ENCODE measurements at places on chromosomes 6 and 20.

DNA sequence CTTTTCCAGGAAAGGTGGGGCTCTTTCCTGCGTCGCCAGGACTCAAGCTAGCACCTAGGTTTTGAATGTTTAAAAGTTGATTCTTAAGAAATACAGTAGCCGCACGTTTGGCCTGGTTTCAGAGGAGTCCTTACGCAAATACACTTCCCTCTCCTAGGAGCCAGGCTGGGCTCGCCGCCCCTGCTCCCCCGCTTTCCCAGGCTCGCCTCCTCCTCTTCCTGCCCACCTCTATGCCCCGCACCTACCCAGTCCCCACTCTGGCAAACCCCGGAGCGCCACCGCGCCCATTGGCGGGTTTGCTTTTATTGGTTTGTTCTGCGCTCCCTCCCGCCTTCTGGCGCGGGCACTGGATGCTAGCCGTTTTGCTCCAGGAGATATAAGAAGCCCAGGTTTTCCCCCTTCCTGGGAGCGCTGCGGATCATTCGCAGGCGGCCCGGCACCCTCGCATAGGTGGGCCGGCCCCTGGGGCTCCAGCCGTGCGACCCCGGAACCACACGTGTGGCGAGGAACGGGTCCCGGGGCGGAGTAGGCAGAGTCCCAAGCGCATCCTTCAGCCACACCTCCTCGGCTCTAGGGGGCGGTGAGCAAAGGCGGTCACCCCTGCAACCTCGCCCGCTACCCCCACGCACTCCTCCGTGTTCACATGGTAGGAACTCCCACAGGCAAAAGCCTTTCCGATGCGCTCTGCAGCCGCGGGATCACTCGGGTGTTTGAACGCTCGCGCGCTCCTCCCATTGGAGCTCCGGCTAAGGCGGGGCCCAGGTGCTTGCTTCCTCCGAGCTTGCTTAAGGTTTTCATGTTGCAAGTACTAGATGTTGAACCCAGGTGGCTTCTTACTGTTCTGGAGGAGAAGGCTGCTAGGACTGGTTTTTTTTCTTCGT is 119.0 kb downstream of the RTN4IP1 start:
- DNase-seq: peak; percentile 31

DNA sequence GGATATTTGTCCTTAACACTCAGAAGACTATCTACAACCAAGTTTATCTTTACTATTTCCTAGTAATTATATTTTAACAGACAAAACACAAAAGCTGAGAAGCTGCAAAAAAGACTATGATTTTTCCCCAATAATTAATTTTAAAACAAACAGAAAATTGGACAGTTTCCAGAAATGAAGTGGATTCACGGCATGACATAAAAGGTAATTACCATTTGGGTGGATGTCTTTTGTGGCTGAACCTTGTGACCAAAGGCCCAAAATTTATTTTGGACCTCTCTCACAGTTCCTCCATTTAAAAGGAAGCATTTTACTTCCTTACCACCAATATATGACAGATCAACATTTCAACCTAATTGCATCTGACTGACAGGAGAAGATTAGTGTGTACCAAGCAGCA is 90.2 kb downstream of the GMDS start:
- DNase-seq: no peak

GRCh38 chr6:107699254-107699653 is 124.9 kb downstream of the SCML4 start:
- no peak for DNase-seq

DNA sequence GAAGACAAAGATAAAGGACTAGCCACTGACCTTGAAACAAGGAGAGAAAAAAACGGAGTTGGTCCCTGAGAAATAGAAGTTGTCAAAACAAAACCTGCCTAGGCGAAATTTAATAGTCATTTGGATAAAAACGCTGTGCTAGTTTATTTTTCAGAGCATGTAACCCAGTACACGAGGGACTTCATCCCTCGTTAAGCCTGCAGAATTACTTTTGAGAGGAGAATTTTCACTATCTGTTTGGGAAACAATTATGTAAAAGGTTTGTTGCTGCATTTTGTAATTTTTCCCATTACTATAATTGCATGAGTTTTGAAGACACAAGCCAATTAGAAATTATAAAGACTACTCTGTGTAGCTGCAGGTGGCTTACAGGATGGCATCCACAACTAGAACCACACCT is 71.6 kb upstream of the MAP3K7 start:
- no peak for DNase-seq

DNA sequence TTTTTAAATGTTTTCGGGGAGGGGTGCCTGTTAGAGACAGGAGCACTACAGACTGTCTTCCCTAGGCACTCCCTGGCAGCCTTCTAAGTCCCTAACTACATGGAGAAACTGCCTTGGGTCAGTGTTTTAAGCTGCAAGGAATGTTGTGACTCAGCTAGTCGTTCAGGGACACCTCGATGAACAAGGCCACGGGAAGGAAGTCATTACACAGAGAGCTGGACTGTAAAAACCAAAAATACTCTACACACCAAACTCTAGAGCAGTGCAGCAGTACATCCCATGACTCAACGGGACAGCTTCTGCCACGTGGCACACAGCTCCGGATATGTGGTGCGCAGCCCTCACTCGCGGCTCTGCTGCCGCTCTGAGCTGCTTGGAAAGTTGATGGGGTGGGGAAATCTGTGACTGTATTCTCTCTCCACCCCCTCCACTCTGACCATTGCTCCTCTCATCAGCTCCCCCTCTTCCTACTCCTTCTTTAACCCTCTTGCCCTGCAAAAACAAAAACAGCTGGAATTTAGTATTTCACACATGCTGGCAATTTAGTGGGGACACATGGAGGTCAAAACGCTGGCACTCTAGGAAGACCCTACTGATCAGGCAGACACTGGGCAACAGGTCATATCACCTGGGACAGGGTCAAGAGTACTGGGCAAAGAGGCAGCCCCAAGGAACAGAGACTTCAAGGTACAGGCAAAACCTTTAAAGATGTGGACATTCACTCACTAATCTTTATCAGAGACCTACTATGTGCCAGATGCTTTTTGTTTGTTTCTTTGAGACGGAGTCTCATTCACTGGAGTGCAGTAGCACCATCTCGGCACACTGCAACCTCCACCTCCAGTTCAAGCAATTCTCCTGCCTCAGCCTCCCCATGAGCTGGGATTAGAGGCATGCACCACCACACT is 10.9 kb upstream of the LPIN3 start:
- DNase-seq: peak; percentile 24

- no peak for DNase-seq
These were observed 537 bp downstream of the CSTF1 start for GRCh38 chr20:56392881-56393482.

DNA sequence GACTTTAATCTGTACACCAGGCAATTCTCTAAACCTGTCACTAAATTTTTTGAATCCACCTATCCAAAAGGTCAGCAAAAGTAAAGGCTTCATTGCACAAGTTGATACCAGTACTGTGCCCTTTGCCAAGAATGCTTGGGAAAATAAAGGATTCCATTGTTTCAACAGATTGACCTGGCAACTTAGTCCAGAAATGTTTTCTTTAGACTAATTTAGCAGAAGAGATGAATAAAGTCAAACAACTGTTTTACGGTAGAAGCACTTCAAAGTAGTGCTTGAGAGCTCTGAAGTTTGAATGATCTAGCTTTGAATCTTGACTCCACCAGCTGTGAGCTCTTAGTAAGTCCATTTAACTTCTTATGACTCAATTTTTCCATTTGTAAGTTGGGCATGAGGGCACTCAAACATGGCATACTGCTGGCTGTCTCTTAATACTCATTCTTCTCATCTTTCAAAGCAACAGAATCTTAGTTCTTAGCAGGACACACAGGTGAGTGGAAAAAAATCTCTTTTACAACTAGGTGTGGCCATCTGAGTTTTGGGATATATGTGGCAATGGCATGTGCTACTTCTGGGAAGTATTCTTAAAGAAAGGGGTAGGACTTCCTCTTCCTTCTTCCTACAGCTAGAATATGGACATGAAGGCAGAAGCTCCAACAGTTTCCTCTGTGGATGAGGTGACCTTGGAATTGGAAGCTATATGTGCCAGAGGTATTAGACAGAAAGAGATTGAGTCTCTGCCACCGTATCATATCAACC is 55.9 kb upstream of the LOC128125822 start:
- no peak for DNase-seq

DNA sequence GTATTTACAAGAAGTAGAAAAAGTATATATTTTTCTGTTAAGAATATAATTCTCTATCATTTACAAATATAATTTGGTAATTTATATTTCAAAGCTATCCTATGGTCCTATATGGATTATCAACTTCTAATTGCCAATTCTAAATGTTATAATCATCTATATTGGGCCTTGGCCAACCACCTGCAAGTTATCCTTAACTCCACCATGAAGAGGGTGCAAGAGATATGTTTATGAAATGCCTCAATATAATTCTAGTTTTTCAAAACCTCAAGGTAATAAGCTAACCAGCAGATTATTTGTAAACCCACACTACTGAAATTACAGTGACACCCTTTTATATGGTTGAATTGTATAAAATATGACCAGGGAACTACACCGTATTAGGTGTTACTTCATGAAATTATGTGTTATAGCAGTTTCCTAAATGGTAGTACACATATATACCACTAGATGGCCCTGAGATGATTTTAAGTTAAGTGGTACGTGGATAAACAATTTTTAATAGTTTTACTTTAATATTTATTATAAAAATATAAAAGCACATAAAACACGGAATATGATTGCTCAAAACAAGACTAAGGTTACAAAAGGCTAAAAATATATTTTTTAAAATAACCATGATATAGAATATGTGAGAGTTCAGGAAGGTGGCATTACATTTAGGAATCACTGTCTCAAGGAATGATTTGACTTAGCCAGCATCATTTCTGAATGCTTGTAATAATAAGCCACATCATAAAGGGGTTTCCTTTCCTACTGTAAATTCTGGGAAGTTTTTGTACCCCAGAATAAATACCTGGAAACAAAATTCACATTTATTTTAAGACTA is 9.8 kb upstream of the PNISR start:
- no peak for DNase-seq

DNA sequence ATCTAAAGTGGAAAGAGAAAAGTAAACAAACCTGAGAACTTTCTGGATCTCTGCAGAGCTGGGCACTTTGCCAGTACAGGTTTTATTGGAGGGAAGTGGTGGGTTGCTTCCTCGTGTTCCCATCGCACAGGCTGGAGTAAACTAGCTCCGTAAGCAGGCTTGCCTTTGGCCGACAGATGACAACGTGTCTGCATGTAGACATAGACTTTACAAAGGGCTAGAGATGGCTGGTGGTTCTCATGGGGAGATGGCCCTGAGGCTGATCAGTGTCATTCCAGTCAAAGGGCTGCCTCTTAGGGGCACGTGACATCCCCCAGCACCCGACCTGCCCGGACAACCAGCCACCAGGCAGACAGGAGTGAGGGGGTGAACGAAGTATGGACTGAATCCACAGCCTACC is 98.8 kb downstream of the YTHDF1 start:
- DNase-seq: no peak

DNA sequence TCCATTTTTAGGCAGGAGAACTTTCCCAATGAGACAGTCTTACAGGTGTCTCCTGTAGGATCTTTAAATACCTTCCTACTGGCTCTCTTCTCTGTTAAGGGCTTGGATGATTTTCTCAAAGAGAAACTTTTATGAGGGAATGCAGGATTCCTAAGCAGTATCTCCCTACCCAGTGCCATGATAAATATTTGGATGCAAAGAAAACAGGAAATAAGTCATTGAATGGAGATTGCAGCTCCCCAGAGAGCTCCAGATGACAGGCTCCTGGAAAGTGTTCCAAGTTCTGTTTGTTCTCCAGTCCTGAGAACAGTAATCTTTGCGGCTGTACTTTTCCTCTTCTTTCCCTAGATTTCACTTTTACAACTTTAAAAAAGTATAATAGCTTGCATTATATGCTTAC is 2.4 kb upstream of the SCGN start:
- no peak for DNase-seq

GRCh38 chr6:12275107-12275506 is 15.1 kb upstream of the EDN1 start:
- no peak for DNase-seq

- DNase-seq: no peak
These were observed 135.6 kb downstream of the SLC24A3 start for GRCh38 chr20:19347943-19348456.

- no peak for DNase-seq
These were observed 15.1 kb downstream of the DEK start for GRCh38 chr6:18249271-18249670.

GRCh38 chr20:41011551-41012067 is 17.0 kb upstream of the TOP1 start:
- DNase-seq: no peak

- no peak for DNase-seq
These were observed 22.6 kb downstream of the DYNLT1 start for GRCh38 chr6:158621694-158622544.

DNA sequence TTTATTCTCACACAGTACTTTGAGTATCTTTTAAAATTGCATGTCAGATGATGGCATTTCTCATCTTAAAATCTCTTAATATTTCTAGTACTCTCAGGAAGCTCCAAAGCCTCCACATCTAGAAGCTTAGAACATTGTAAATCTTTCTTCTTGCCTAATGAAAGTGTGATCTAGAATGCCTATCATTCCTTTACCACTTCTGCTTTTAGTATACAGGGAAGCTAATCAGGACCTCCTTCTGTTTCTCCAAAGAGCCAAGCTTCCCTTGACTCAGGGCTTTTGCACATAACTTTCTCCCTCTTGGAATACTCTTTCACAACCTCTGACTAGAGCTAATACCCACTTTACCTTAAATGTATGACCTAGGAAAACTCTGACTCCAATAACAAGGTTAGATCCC is 7.5 kb upstream of the ELOVL4 start:
- DNase-seq: no peak

DNA sequence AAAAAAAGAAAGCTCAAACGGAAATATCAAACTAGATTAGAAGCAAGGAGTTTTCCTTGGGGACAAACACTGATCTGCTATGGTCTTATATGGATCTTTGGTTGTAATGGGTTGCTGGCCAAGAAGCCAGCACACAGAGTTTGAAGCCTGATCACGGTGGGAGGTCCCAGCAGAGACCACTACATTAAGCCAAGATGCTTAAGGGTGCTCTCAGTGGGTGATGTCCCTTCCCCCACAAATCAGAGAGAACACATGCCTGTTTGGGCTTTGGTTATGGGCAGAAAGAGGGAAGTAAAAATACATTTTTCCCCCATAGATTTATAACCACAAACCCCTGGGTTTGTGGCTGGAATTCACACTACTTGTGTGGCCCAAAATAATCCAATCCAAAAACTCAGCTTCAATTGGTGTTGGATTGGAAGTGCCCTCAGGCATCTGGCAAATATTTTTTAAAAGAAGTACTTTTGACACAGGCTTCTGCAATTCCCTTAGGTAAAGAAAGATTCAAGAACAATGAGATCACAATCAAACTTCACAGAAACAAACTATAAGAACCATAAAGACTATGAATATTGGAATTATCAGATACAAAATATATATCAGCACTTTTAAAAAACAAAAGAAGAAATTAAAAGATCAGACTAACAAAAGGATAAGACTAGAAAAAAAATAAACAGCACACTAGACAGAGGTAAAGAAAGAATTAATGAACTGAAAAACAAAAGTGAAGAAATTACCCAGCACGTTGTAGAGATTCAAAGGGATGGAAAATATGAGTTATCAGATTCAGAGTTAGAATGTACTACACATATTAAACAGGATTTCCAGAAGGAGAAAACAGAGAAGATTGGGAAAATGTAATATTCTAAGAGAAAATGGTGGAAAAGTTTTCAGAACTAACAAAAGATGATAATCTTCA is 44.7 kb downstream of the ESF1 start:
- DNase-seq: no peak

All from stimulated activated CD4-positive, alpha-beta T cell treated with anti-CD3 and anti-CD28 coated beads, Interleukin-15, amount 100 ng/mL, for 1 hour (primary cell).